ENCODE measurements at places on chromosomes 2 and 18.

GRCh38 chr18:42182728-42183700 is 228.0 kb downstream of the PIK3C3 start:
- no peak for DNase-seq
- no peak overlapping the region for H3K27ac ChIP-seq
- no peaks in the 10 kb centered on the region for H3K4me1 ChIP-seq
- H3K4me3 ChIP-seq = no peak overlapping the region
- no peaks in the 10 kb centered on the region for H3K27me3 ChIP-seq

GRCh38 chr18:45254709-45255082 is 360.6 kb upstream of the SLC14A2 start:
- H3K27ac ChIP-seq = no peak overlapping the region
- H3K4me3 ChIP-seq = no peak overlapping the region
- H3K36me3 ChIP-seq = no peaks in the 10 kb centered on the region
- no peaks in the 10 kb centered on the region for H3K4me1 ChIP-seq
- no peak for DNase-seq

DNA sequence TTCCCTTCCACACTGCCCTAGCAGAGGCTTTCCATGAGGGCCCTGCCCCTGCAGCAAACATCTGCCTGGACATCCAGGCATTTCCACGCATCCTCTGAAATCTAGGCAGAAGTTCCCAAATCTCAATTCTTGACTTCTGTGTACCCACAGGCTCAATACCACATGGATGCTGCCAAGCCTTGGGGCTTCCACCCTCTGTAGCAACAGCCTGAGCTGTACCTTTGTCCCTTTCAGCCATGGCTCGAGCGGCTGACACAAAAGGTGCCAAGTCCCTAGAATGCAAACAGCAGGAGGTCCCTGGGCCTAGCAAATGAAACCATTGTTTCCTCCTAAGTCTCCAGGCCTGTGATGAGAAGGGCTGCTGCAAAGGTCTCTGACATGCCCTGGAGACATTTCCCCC is 744.5 kb upstream of the LINC00305 start:
- no peaks in the 10 kb centered on the region for H3K4me1 ChIP-seq
- H3K36me3 ChIP-seq = no peaks in the 10 kb centered on the region
- no peak overlapping the region for H3K4me3 ChIP-seq
- DNase-seq = no peak
- H3K27me3 ChIP-seq = no peaks in the 10 kb centered on the region

- H3K27me3 ChIP-seq = no peaks in the 10 kb centered on the region
- H3K4me1 ChIP-seq = no peaks in the 10 kb centered on the region
- no peak overlapping the region for H3K27ac ChIP-seq
- no peak overlapping the region for H3K4me3 ChIP-seq
- no peak for DNase-seq
Observed at GRCh38 chr2:187865025-187865424, 310.8 kb upstream of the TFPI start.

GRCh38 chr2:181038796-181039195 is 58.4 kb downstream of the UBE2E3 start:
- no peak for DNase-seq
- no peaks in the 10 kb centered on the region for H3K27me3 ChIP-seq
- no peak overlapping the region for H3K4me3 ChIP-seq
- peaks cover 32% of the 10 kb centered on the region for H3K4me1 ChIP-seq
- H3K36me3 ChIP-seq = peaks cover 1% of the 10 kb centered on the region
- no peak overlapping the region for H3K27ac ChIP-seq

- H3K27me3 ChIP-seq = peaks cover 14% of the 10 kb centered on the region
- H3K4me3 ChIP-seq = no peak overlapping the region
- DNase-seq = no peak
- H3K4me1 ChIP-seq = no peaks in the 10 kb centered on the region
Observed at GRCh38 chr2:227616631-227617030, 667 bp upstream of the SCYGR4 start.

- no peaks in the 10 kb centered on the region for H3K36me3 ChIP-seq
- H3K27ac ChIP-seq = no peak overlapping the region
Observed at GRCh38 chr2:70396612-70397011, 94.7 kb upstream of the FAM136A start.

Data from activated naive CD8-positive, alpha-beta T cell treated with anti-CD3 and anti-CD28 coated beads, Interleukin-2, amount 50 U/mL, for 24 hours (primary cell).